ENCODE measurements at places on chromosomes 12 and 14.

- DNase-seq: no peak
Measured at GRCh38 chr12:113077859-113078255, 21.3 kb downstream of the DTX1 start.

- no peak for DNase-seq
Measured at GRCh38 chr14:52283099-52283498, 15.6 kb downstream of the PTGDR start.

DNA sequence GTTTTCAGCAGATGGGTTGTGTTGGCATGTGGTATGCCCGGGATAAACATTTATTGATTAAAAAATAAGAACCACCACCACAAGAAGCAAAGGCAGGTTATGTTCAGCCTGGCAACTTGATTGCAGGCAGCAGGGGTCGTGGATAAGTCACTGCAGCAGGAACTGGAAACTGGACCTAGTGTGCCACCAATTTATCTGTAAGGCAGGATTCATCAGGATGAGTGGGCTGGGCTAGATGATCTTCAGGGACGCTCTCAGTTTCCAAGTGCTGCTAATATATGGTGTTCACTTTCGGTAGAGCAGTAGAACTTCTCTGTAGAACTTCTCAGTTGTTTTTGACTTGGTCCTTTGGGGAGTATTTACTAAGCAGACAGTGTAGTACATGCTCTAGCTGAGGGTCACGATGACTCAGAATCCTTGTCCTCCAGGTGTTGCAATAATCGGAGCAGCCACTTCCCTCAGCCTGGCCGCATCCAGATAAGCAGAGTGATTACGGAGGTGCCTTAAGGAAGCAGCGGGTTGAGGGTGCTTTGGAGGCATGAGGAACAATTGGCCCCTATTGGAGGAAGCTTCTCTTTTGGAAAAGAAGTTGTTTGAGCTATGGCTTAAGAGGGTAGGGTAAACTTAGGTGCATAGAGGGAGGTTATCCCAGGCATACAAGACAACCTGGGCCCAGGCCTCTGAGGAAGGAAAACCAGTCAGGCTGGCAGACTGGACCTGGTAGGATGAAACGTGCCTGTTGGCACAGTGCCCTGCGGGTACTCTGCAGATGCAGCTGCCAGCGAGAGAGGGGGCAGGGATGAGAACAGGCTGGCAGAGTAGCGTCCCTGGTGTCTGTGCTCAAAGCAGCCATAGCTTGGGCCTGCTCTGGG is 104.0 kb downstream of the GPR135 start:
- no peak for DNase-seq

- DNase-seq: no peak
Measured at GRCh38 chr14:92581966-92582566, 68.5 kb downstream of the RIN3 start.

GRCh38 chr12:64457466-64457865 is 5.5 kb downstream of the TBK1 start:
- DNase-seq: no peak

DNA sequence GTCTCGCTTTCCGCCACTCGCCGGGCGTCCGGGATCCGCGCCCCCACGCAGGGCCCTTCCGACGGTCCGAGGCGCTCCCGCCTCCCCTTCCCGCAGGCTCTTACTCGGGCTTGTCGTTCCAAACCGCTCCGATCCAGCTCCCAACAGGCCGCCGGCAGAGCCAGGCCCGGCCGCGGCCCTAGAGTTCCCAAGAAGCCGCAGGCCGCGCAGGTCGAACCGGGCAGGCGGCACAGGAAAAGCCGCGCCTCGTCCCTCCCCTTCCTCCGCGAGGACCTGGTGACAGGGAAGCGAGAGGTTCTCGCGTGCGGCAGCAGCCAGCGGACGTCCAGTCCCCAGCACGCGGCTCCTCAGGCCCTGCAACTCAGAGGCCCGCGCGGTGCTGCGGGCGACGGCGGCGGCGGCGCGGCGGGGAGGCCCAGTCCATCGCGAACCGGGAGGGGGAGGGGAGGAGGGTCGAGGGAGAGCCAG is 272 bp downstream of the HECTD1 start:
- DNase-seq: peak; percentile 81

DNA sequence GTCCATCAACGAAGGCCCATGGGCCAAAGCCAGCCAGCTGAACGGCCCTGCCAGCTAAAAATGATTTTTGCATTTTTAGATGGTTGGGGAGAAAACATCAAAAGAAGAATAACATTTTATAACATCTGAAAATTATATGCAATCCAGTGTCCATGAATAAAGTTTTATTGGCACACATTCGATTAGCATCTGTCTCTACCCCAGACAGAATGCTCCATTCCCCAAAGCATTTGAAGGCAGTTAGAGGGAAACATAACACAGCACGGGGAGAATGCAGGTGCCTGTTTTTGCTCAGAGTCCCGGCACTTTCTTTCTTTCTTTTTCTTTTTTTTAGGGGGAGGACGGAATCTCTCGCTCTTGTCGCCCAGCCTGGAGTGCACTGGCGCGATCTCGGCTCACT is 110.7 kb downstream of the ZNF664 start:
- no peak for DNase-seq

DNA sequence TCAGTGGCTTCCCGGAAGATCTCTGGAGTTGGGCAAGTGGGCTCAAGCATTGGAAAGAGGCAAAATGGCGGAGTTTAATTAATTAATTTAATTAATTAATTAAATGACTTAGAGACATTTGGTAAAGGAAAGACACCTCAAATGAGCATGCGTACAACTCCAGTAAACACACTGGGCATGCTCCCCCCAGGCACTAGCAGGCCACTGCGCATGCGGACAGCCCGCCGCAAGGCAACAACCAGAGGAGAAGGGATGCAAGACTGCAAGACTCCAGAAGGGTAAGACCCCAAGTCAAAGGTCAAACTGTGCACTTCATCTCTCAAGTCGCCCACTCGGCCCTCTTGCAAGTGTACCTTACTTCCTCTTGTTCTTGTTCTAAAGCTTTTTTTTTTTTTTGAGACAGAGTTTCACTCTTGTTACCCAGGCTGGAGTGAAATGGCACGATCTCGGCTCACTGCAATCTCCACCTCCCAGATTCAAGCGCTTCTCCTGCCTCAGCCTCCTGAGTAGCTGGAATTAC is 57.8 kb upstream of the PSMC1 start:
- DNase-seq: no peak

- no peak for DNase-seq
Measured at GRCh38 chr12:42140901-42141300, 3.8 kb downstream of the GXYLT1 start.

- no peak for DNase-seq
Measured at GRCh38 chr12:117089463-117089862, 9.8 kb downstream of the TESC start.

DNA sequence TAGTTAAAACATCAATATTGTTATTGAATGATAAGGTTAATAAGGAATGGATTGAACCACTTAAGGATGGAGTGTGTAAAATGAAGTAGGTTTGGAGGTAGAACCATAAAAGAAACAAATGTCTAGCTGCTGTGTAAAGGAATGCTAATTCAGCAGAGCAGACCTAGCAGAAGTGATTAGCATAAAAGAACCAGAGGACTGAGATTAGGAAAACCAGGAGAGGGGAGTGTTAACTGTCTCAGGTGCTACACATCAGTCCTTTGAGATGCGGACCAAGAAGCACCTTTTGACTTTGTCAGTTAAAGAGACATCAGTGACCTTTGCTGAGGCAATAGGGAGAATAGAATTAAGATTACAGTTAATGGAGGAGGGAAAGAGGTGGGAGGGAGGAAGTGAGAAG is 84.5 kb downstream of the PLEKHA5 start:
- no peak for DNase-seq

DNA sequence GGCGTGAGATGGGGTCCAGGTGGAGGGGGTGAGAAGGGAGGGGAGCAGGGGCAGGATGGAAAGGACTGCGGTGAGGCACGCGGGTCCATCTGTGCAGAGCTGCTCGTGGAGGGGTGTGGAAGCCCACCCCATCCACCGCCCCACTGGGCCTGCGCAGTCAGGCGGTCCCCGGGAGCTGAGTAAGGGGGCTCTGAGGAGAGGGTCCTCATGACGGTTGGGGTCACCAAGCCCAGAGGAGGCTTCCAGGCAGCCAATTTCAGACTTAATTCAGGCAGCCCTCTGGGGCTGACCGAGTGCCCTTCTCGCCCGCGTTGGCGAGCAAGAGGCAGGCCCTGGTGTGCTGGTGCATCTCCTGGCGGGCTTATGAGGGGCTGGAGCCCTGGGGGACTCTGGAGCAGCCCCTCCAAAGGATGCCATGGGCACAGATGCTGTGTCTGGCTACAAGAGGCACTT is 115.5 kb downstream of the KIF26A start:
- DNase-seq: no peak

GRCh38 chr12:111978545-111978944 is 34.4 kb downstream of the TMEM116 start:
- no peak for DNase-seq

Measured in right renal pelvis (tissue), 4 donors.